NCI-H1417 (cell line): ENCODE measurements at places on chromosomes 6 and 20.

GRCh38 chr6:141986457-141986856 is 146.3 kb upstream of the GJE1 start:
- DNase-seq, result no peak

GRCh38 chr6:167495506-167496401 is 170.9 kb downstream of the TTLL2 start:
- peak; percentile 84 for DNase-seq

DNA sequence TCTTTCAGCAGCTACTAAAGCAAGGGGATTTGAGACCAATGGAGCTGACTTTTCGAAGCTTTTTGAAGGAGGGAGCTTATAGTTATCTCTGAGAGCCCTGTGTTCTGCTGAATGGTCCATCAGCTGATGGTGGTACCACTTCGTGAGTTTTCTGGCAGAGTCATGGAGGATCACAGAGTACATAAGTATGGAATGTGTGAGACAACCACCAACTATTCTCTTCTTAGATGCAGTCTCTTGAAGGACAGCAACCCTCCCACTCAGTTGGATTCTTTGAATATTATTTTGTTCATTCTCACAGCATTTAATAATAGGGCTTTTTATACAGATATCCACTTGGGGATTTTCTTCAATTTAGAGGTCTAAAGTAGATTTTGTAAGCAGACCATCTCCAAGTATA is 75.3 kb downstream of the ELOVL2 start:
- DNase-seq, result no peak

- DNase-seq, result no peak
Measured at GRCh38 chr6:35432291-35432690, 19.8 kb upstream of the FANCE start.

DNA sequence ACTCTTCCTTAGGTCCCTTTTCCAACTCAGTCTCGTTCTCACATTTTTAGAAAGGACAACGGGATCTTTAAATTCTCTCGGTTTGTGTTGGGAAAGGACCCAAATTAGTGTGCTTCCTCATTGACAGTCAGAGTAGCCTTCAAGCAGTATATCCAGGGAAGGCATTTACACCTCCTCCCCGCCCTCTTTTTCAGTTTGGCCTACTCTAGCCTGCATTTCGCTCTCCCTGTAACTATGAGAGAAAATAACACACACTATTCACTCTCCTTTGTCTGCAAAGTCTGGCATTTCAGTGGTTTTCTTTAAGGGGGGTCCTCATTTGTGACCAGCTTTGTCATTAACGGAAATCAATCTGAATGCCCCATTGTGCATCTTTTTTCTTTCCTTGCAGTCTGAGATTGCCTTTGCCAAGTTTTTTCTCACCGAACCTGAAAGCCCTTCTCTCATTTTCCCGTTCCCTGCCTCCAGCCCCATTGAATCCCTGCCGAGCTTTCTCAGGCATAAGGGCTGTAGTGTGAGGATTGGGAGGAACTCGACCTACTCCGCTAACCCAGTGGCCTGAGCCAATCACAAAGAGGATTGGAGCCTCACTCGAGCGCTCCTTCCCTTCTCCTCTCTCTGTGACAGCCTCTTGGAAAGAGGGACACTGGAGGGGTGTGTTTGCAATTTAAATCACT is 393 bp upstream of the FABP7 start:
- peak; percentile 93 for DNase-seq

DNA sequence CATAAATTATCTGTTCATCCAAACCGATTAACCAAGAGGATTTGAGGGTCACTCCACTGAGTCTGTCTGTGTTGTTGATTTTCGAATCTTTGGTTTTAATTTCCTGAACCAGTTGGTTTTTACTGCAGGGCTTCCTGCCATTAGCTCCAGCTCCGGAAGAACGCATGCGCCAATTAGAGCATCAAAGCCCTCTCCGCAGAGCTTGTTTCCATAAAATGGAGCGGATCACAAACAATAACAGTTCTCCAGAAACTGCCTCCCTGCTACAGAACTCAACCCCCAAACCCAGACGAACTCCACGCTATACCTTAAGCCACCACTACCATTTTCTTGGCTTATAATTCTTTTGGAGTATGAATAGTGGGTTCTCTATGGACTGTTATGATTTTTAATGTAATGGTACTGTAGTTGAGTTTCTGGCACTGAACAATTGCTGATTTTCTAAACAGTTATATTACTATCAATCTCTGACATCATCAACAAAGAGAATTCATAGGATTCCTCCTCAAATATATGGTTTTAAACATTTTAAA is 13.8 kb downstream of the TFAP2A start:
- DNase-seq, result no peak

DNA sequence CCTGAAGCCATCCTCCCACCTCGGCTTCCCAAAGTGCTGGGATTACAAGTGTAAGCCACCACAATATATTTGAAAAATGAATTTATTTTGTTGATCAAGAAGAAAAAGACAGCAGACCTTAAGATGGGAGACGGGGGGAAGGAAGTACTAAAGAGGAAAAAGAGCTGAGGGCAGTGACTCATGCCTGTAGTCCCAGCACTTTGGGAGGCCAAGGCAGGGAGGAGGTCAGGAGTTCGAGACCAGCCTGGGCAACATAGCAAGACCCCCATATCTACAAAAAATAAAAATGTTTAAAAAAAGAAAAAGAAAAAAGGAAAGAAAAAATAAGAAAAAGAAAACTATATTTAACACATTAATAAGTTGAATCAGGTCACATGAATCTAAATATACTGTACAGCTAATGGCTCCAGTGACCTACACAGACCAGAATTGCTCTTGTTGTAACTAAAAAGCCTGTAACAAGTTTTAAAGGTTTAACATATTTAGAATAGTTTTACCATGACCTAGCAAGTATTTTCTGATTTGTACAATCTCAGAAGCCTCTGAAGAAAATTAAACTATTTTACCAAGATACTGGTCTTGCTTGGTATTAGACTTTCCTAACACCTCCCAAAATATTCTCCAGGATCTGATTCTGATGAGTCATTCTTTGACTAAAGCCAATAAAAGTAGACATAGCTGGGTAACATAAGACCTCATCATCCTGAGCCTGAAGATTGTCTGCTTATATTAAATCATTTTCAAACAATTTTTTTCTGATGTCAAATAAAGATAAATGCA is 4.3 kb upstream of the AKIRIN2 start:
- DNase-seq, result no peak

DNA sequence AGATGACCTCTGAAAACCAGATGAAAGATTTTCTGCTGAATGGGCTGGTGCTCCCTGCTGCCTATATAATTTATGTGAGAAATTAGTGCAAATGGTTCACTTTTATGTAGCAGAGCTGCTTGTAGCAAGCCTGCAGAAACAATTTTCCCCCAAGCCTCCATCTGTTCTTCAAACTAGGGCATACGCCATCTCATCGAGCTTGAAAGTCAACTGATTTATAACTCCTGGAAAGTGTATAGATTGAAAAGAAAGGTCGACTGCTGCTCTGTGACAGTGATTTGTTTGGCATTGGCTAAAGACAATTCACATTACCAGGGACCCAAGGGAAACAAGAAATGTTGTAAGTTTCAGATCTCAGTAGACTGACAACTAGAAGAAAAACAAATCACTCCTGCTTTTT is 93.3 kb downstream of the PACRG start:
- no peak for DNase-seq

DNA sequence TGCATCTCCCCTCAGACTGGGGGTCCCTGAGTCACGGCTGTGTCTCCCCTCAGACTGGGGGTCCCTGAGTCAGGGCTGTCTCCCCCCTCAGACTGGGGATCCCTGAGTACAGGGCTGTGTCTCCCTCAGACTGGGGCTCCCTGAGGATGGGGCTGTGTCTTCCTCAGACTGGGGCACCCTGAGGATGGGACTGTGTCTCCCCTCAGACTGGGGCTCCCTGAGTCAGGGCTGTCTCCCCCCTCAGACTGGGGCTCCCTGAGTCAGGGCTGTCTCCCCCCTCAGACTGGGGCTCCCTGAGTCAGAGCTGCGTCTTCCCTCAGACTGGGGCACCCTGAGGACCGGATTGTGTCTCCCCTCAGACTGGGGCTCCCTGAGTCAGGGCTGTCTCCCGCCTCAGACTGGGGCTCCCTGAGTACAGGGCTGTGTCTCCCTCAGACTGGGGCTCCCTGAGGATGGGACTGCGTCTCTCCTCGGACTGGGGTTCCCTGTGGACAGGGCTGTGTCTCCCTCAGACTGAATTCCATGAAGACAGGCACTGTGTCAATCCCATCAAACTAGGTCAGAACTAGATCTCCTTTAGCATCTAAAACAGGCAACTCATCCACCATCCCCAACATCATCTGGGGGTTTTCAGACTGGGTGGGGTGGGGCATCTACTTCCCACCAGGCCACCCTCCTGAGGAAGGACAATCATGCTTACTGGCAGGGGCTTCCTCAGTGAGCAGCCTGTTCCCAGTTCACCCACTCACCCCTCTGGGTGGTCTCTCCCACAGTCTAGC is 60.7 kb downstream of the MRPL14 start:
- DNase-seq, result no peak

DNA sequence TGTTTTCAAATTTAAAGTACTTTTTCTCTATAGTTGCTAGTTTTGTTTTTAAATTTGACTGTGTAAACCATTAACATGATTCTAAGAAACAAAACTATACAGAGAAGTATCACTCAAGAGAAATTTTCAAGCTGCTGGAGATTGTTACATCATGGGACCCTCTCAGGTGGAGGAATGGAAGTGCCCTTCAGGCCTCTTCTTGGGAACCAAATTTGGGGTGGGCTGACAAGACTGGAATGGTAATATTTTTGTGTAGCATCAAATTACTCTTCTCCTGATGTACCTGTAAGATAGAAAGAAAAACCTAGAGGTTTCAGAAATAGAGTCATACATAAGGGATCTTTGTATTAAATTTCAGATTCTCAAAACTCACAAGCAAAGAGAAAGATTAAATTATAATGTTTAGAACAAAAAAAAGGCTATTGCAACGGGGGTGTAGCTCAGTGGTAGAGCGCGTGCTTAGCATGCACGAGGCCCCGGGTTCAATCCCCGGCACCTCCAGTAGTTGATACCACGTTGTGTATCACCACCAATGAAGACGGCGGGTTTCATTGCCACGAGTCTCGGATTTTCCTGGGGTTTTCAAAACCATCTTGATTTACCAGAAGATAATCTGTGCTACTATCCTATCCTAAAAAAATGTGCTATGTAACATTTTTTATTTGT is 193.7 kb downstream of the GPX5 start:
- no peak for DNase-seq

DNA sequence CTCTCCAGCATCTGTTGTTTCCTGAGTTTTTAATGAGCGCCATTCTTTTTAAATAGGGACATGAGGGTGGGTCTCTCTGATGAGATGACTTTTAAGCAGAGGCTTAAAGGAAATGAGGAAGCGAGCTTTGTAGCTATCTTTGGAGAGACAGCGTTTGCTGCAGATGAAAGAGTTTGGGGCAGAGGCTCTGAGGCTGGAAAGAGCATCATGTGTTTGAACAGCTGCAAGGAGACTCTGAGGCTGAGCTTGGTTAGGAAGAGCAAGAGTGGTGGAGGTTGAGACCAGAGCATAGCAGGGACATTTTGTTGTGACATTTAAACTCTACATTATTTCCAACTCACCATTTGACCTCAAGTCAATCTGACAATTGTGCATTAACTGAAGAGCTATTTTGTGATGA is 38.3 kb upstream of the TMX4 start:
- DNase-seq, result no peak

- DNase-seq, result no peak
Measured at GRCh38 chr6:69026243-69026642, 391.2 kb downstream of the ADGRB3 start.

DNA sequence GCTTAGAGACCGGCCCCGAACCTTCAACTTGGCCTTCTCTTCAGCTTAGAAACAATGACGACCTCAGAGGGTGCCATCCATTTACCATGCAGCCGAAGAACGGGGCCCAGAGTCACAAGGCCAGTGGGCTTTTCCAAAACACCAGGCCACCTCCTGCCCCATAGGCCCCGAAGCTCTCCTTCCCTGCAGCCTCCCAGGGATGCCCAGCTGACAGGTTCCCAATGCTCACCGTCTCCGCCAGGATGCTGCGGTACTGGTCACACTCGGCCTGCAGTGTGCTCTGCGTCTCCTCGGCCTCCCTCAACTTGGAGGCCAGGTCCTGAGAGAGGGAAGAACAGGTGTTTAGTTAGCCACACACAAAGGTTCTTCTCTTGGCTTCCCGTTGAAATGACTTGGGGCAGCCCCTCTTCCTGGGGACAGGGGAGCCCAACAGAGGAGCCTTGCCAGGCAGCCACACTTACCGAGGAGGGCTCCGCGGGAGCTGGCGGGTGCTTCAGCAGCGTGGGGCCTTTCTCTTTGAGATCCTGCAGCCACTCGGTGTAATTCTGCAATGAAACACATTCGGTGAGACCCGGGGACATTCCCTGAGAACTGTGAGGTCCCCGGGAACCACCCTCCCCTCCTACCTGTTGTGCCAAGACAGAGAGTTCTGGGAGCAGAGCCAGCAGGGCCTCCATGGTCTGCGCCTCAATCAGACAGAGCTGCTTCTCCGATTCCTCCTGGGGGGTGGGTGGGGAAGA is 51.5 kb downstream of the DSTN start:
- no peak for DNase-seq

GRCh38 chr6:5086294-5086890 is 1.3 kb downstream of the PPP1R3G start:
- no peak for DNase-seq

- no peak for DNase-seq
Measured at GRCh38 chr20:2564406-2564805, 28.0 kb downstream of the TMC2 start.

DNA sequence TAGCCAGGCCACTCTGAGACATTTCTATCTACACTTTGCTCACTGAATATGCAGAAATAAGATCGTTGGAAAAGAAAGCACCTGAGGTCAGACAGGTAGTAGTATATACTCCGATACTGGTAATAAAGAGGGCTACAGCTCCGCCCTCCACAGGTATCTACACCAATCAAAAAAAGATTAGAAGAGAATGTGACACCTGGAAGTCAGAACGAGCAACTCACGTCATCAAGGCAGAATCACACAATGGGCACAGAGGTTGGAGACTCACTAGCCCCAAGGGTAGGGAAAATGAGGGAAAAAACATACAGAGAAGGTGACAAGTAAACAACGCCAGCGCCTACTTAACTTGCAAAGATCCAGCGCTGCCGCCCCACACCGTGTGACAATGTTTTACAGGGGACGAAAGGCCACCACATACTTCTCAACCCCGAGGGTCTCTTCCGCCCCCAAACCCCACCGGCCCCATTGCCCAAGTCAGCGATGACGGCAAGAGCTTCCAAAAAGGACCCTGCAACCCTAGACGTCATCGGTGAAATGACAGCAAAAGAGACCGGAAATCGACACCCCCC is 653 bp downstream of the LMBRD1 start:
- DNase-seq, result peak; percentile 81

- DNase-seq, result no peak
Measured at GRCh38 chr6:117404548-117404947, 21.2 kb downstream of the ROS1 start.
